ENCODE measurements at places on chromosomes 5 and 9.

- DNase-seq: no peak
These were observed 74.9 kb downstream of the TRIO start for GRCh38 chr5:14218011-14218410.

DNA sequence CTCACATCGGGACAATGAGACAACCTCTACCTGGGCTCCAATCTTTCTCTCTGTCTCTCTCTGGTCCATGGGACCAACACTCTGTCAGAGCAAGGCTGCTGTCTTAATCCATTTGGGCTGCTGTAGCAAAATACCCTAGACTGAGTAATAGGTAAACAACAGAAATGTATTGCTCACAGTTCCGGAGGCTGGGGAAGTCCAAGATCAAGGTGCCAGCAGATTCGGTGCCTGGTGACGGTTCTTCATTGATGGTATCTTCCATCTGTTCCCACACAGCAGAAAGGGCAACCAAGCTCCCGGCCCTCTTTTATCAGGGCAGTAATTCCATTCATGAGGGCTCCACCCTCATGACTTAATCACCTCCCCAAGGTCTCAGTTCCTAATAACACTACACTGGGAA lies 61.3 kb upstream of the SPOCK1 start:
- no peak for DNase-seq

DNA sequence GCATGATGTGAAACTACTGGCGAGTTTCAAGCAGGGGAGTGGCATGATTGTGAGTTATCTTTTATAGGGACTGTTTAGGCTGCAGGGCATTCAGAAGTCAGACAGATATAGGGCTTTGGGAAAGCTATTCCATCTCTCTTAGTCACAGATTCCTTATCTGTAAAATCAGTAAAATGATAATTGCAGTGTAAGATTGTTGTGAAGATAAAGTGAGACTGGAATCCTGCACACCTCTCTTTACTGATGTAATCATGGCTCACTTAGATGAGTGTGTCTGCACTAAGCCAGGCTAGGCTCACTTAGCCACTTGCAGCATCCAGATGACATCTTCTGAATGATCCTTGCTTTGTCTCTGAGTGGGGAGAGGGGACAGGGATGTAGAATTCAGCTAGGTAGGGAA lies 81.8 kb upstream of the MAMDC2 start:
- no peak for DNase-seq

- no peak for DNase-seq
These were observed 584.1 kb upstream of the NUDT12 start for GRCh38 chr5:104146652-104147051.
